ENCODE measurements at places on chromosomes 5 and 9.

DNA sequence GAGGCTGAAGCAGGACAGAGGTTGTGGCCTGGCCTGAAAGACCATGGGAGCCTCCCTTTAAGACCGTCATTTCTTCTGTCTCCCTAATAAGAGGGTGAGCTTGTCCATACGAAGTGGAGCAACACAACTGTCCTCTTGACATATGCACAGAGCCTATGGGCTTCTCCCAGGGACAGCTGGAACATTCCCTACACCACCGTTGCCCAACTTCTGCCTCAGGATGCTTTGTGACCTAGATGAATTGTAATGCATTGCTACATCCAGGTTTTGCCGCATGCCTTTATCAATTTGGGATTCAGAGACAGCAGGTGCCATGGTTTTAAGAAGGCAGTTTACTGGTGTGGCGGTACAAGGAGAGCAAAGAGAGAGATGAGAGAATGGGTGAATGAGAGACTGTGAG, 34.4 kb upstream of the ZNF622 start:
- no peak for DNase-seq

DNA sequence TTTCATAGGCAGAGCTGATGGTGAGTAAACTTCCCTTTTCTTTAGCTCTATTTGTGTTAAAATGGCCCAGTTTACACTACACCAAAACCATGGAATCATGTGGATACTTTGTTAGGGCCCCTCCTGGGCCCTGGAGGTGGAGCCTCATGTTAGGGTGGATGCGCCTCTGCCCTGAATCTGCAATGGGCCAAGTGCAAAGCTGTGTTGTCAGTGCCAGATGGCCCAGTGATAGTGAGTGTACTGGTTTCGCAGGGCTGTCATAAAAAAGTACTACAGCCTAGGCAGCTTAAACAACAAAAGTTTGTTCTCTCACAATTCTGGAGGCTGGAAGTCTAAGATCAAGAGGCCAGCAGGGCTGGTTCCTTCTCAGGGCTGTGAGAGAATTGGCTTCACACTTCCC, 64.8 kb downstream of the HSPA4 start:
- DNase-seq, result no peak

GRCh38 chr9:125694478-125694877, 12.5 kb downstream of the MAPKAP1 start:
- DNase-seq, result no peak

GRCh38 chr5:61280761-61281427, 51.2 kb upstream of the ZSWIM6 start:
- no peak for DNase-seq

DNA sequence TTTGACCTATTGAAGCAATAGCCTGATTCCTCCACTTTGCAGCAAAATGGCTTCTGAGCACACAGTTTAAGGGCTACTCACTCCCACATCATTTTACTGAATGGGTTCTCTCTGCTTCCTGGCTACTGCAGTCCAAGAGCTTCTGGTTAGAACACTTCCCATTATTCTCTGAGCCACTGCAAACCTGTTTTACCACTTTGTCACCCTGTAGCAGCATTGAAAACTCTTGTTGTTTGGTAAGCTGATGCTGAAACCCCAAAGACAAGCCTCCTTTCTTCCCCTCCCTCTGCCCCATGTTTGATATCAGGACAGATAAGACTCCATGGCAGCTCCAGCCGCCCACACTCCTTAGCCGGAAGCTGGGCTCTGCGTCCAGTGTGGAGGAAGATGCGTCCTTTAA, 84.4 kb upstream of the RARS1 start:
- no peak for DNase-seq

DNA sequence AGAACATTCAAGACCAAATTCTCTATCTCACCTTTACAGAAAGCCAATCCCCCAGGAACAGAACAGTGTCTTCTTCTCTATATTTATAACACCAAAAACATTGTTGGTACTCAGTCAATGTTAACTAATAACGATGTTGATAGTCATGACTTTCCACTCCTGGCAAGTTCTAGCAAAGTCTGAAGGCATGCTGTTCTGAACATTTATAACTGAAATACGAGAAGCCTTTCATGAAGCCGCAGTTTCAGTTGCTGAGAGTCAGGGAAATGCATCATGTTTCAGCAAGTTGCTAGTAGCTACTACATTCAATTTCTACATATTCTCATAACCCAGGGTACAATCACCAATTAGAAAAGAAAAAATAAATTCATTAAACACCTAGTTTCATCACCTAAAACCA, 301.4 kb downstream of the PDE4D start:
- no peak for DNase-seq

- DNase-seq, result no peak
Observed at GRCh38 chr5:36939969-36940858, 63.6 kb downstream of the NIPBL start.

GRCh38 chr5:152501294-152501693, 96.2 kb upstream of the NMUR2 start:
- DNase-seq, result no peak

DNA sequence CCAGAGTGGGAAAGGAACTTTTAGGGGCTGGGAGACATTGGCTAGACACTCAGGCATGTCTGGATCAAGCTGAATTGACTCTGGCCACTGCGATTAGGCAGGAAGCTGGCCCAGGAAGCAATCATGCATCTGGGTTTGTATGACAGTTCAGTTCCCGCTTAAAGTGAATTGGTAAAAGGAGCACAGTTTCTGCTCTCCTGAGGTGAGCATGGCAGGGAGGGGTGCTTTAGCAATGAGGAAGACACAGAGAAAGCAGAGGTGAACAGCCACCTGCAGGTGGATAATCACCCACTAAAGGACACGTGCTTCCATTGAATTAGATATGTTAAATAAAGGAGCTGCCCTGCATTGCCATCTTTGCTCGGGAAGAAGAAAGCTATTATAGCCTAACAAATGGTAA, 248.1 kb upstream of the MAP3K1 start:
- DNase-seq, result no peak

DNA sequence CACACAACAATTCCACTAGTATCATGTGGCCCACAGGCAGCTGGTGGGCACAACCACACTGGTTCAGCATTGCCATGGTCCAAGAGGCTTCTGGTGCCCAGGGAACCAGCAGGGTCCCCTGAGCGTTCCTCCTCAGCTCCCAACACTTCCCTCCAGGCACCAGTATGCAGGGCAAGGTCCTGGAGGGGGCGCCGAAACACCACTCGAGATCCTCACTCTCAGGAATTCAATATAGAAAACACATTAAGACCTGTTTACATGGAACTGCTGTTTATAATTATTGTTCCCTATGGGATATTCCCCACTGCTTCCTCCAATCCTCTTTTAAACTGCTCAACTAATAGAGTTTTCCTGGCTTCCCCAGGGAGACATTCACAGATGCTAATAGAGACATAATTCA, 91.9 kb upstream of the GABRP start:
- DNase-seq, result no peak

DNA sequence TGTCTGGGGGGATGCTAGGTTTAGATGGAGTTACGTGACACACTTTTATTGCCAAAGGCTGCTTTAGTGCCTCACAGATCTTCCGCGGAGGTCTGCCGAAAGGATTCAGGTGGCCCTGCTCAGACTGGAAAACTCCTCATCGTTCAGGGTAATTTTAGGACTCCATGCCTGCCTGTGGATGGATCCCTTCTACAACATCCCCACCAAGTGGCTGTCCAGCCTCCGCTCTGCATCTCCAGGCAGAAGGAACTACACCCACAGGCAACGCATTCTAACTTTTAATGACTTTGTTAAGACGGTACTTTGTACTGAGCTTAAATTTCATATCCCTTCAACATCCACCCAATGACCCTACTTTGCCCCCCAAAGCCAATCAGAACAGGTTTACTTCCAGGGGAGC, 29.4 kb downstream of the ATPSCKMT start:
- no peak for DNase-seq

- no peak for DNase-seq
Observed at GRCh38 chr9:110129425-110129824, 78.5 kb downstream of the C9orf152 start.

GRCh38 chr5:173455599-173455957, 127.4 kb upstream of the STC2 start:
- no peak for DNase-seq

DNA sequence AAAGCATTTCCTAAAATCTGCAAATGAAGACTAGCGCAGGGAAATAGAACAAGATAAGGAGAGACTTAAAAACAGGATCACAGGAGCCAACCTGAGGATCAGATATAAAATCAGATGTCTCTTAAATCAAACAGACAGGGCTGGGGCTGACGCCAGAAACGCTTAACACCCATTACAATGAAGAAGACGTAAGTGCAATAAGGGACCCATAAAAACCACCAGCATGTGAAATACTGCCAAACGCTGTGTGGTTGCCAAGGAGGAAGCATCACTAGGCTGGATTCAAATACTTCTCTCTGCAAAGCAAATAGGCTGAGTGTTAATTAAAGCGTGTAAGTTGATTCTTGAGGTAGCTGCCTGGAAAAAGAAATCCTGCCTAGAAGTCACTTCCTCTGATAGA, 74.4 kb upstream of the ATP10B start:
- DNase-seq, result no peak

GRCh38 chr5:41191249-41191648, 22.1 kb downstream of the C6 start:
- DNase-seq, result no peak

GRCh38 chr9:124344291-124345050, 70.8 kb downstream of the PSMB7 start:
- no peak for DNase-seq

DNA sequence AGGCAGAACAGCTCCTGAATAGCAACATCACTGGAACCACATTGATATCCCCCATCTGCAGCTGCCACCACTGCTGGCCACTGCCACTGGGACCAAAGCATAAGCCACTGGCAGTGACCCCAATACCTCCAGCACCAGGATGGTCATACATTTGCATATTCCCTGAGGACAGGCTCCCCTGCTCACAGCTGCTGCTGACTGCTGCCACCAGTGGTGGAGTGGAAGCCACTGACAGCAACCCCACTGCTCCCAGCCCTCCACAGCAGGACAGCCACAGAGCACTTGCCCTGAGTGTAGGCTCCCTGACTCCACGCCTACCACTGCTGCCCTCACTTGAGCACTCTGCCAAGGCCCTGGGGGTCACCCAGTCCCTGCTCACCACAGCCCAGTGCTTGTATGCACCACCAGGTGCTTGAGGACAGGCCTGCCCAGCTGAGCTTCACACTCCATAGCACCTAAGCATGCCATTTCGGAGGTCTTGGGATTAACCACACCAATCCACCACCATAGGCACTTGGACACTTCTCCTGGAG, 327.4 kb upstream of the RPS23 start:
- DNase-seq, result no peak

GRCh38 chr9:948497-948896, 28.0 kb upstream of the DMRT3 start:
- DNase-seq, result no peak

- DNase-seq, result no peak
Observed at GRCh38 chr5:195401-196160, 4.3 kb downstream of the LRRC14B start.

- no peak for DNase-seq
Observed at GRCh38 chr9:96649620-96650324, 5.3 kb downstream of the PRXL2C start.

DNA sequence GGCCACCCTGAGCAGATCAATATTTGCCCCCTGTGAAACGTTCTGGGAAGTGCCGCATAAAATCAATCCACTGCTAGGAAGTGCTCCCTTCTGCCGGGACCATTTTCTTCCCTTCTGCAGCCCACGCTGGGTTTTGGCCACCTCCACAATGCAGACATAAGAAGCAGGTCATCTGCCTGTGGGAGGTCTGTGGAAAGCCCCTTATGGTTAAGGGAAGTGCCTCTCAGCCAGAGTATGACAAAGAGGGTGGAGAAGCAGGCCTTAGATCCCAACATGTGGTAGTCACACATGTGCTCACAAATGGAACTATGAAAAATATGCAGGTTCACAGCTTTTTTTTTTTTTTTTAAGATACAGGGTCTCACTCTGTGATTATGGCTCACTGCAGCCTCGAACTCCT, 82.8 kb downstream of the SLC1A3 start:
- no peak for DNase-seq

DNA sequence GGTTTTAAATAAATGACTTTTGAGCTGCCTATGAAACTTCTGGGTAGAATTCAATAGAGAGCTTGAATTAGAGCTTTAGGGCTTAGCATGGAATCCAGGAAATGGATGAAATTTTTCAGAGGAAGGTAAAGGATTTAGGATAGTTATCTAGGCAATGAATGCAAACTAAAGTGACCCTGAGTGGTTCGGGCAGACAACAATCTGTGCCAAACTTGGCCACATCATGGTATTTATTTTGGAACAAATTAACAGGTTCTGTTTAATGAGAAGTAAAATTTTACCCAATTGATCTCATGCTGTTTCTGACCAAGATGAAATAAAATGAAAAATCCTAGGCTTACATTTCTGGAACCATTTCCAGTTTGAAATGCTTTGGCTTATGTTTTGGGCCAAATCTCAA, 934.4 kb downstream of the MAT2B start:
- DNase-seq, result no peak

DNA sequence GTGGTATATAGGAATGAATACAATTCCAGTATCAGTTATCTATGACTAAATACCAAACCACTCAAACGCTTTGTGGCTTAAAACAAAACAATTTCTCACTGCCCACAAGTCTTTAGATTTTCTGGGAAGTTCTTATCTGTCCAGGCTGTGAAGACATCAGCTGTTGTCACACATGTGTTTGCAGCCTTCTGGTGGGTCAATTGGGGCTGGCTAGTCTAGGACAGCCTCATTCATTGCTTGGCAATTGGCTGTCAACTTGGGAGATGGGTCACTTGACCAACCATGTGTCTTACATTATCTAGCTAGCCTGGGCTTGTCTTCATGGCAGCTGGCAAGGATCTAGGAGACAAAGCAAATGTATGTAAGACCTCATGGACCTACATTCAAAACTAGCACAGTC, 53.8 kb upstream of the PAPPA start:
- DNase-seq, result no peak

DNA sequence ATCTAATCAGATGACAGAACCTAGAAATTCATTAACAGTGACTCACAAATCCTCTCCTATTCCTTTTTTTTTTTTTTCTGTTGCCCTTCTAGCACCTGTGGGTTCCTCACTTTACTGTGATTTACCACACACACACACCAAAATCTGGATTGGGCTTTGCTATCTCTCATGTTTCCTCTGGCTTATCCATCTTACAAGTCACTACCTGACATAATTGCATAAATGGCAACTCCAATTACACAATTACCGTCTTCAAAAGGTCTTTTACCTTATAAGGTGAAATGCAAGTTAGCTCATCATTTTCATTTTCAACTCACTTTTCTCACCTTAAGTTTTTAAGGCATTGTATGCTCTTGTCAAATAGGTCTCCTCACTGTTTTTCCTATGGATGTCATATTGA, 426.3 kb upstream of the MEF2C start:
- DNase-seq, result no peak
